ENCODE measurements at places on chromosomes 5 and 9.

DNA sequence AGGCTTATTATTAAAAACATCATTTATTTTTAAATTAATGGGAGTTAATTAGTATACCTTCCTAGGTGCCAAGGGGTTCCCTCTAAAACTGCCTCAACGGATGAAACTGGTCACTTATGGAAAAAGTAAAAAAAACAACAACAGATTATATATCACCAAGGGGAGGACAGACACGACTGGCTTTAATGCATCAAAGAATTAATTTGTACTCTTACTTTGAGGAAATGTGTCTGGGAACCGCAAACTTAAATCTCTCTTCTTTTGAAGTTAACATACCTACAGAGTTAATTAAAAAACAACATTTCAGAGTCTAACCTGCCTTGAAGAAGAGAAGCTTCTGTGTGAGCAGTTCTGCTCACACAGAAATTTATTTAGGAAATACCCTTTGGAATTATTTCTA lies 354.6 kb downstream of the LRRC70 start:
- DNase-seq: no peak

DNA sequence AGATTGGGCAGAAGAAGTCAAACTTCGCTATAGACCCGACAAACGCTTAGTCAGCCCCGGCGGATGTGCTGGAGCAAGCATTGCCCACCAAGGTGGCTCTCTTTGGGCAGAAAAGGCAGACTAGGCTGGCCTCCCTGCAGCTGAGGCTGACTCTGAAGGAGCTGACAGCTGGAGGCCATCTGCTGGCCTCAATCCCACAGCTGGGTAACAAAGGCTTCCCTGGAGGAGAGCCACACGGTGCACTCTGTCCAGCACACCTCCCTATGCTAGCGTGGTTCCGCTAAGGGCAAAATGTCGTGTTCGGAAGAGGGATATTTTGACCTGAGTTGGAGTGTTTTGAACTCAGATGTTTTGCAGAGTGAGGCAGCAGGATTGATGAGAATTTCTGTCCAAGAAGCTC lies 103.5 kb upstream of the PTCH1 start:
- DNase-seq: no peak

- DNase-seq: no peak
Observed at GRCh38 chr5:64925123-64925522, 156.4 kb downstream of the CWC27 start.

DNA sequence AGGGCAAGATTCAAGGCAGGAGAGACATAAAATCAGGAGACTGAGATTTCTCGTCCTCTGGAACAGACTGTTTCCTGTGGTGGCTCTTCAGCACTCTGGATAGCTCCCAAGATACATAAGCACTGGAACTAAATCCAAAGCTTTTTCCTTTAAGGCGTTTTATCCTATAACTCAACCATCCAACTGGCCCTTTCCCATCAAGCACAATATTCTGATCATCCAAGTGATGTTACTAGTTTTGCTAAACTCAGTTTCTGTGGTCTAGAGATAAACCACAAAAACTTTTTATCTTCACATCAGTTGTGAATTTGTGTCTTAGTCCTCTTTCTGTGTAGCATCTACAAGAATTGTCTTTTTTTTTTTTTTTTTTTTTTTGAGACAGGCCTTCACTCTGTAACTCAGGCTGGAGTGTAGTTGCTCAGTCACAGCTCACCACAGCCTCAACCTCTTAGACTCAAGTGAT lies 299.4 kb downstream of the COX7C start:
- peak; percentile 12 for DNase-seq

GRCh38 chr9:106305428-106306133 lies 557.4 kb upstream of the ZNF462 start:
- DNase-seq: no peak

- no peak for DNase-seq
Observed at GRCh38 chr5:41517909-41518308, 7.5 kb upstream of the PLCXD3 start.

GRCh38 chr9:132366481-132366880 lies 11.7 kb upstream of the SETX start:
- no peak for DNase-seq

DNA sequence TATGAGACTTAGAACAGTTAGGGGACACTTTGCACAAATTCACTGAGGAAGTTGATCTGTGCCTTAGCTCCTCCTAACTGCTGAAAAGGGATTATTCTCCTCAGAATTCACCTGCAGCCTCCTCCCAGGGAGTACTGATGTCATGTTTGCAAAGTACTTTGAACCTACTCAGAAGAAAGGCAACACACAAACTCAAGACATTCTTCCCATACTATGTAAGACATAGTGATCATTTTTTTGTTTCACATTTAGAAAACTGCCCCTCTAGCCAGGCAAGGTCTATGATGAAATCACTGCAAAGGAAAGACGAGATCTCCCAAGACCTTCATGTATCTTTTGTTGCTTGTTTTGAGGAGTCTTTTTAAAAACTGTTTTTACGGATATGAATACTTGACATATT lies 10.6 kb upstream of the VLDLR start:
- no peak for DNase-seq

DNA sequence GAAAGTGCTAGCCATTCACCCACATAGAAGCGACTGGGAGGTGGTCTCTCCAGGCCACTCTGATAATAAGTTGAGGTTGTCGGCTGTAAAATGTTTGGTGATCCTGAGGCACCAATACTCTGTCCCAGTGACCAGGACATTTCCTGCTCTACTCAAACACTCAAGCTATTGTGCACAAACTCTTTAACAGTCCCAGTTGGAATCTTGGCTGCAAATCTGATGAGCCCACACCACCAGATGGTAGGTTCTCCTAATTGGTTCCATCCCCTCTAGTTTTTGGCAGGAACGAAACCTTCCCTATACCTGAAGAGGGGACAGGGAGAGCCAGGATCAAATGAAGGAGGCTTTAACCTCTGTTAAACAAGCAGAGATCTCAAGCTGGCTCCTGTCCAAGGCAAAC lies 14.3 kb downstream of the GRIA1 start:
- DNase-seq: no peak

DNA sequence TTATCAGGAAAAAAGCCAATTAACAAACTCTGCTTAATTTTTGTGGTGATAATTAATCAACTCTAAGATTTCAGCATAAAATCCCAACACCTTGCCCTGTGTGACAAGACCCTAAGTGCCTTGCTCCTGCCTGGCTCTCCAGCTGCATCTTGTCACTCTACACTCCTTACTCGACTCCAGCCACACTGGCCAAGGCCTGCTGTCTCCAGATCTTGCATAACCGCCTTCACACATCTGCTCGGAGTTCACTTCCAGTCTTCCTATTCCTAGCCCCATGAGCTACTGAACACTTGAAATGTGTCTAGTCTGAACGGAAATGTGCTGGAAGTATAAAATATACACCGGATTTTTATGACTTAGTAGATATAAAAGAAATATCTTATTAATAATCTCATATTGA lies 259.6 kb downstream of the EPB41L4A start:
- DNase-seq: no peak

DNA sequence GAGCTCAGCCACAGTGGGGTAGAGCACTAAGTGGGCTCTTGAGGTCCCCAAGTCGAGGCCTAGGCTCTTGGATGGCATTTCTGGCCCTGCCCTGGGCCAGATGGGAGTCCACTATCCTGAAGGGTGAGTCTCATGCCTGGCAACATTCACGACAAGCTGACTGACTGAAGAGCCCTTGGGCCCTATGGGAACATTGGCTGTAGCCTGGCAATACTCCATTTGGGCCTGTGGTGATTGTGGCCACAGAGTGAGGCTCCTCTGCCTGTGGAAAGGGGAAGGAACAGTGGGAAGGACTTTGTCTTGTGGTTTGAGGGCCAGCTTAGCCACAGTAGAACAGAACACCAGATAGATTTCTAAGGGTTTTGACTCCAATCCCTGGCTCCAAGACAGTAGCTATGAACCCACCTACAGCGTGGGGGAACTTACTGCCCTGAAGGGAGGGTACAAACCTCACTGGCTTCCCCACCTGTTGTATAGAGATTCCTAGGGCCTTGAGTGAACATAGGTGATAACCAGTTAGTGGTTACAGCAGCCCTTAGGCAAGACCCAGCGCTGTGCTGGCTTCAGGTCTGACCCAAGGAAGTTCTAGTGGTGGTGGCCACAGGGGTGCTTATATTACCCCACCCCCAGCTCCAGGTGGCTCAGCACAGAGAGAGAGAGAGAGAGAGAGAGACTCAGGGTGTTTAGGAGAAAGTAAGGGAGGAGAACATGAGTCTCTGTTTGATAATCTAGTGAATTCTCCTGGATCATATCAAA lies 72.4 kb downstream of the KIAA0825 start:
- no peak for DNase-seq

DNA sequence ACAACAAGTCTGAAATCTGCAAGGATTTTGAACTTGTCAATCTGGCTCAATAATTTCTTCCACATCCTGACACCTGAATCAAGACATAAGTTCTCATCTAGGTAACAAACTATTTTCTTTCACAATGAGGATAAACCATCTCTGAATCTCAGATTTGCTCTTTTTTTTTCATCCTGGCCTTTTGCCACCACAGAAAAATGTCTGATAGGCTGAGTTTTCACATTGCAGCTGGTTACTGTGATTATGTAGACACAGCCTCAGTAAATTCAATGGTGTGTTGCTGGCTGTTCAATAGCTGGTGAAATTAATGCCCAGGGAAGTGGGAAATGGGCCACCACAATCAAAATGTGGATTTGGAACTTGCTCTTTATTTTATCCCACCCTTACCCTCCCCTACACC lies 2.8 kb upstream of the ADRA1B start:
- no peak for DNase-seq

GRCh38 chr5:147148715-147149114 lies 86.1 kb upstream of the STK32A start:
- DNase-seq: no peak

DNA sequence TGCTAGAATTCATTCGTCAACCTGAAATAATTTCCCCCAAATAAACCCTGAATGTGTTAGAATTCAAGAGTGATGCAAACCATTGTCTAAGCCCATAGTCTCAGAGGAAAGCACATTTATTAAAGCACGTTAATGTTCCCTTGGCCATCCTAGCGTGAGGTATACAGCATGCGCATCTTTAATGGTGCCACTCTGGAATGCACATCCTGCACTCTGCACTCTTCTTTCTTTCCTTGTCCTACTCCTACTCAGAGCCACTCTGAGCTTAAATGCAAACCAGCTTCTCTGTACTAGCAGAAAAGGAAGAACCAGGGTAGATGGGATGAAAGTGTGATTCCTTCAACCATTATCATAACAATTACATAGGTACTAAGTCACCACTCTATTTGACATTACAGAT lies 50.4 kb downstream of the ARL15 start:
- DNase-seq: no peak

DNA sequence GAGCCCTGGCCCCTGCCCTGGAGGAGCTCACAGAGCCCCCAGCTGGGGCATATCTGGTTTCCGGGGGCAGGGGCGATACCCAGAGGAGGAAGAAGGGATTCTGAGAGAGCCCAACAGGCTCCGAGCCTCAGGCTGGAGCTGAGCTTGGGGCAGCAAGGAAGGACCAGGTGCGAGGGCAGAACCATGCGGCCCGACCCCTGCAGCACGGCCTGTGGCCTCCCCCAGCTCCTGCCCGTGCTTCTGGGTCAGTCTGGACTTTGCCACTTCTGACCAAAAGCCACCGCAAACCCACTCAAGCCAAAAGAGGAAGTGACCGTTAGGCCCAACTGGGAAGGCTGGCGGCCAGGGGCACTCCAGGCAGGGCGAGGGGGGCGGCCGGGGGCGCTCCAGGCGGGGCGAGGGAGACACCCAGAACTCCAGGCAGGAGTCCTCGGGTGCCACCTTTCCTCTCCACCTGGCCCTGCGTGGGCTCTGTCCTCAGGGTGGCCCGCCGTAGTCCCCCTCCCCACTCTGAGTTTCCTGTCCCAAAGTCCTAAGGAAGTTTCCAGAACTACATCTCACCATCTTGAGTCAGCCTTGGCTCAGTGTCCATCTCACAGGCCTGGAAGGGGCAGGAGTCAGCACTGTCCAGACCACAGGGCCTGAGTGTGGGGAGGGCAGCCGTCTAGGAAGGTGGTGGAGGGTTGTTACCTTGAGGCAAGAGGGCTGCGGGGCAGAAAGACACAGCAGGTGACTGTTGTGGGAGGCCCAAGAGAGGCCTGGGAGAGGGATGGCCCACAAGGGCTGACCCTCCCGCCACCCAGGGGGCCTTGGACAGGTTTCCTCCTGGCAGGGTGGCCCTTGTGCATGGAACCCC lies 946 bp upstream of the LTC4S start:
- no peak for DNase-seq

- no peak for DNase-seq
Observed at GRCh38 chr9:137482094-137482781, 23.1 kb upstream of the NSMF start.

DNA sequence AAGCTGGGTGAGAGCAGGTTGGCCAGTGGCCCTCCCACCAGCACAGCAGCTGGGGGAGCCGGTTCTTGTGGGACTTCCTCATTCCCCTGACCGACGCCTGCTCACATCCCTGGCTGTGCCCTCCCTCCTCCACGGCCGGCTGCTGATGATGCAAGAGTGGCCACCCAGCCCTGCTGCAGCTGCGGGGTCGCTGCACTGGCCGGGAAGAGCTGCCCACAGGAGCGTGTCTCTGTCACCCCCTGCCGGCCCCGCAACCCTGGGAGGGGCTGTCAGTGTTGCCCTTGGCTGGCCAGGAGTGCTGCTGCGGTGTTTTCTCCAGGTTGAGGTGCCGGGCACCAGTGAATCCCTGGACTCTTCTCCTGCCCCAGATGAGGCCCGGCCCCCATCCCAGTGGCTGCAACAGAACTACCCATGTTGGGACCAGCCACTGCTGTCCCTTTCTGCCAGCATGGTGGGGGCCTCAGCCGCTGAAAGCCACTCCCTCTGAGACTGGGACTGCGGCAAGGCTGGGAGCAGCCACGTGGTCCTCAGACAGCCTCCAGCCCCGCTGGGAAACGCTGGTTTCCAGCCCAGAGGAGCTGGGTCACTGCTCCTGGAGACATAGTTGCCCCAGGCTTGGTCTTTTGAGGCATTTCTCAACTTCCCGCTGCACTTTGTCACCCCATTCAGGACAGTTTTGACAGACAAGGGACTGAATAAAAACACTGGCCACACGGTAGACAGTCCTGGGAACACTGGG lies 739 bp downstream of the CARD9 start:
- no peak for DNase-seq

DNA sequence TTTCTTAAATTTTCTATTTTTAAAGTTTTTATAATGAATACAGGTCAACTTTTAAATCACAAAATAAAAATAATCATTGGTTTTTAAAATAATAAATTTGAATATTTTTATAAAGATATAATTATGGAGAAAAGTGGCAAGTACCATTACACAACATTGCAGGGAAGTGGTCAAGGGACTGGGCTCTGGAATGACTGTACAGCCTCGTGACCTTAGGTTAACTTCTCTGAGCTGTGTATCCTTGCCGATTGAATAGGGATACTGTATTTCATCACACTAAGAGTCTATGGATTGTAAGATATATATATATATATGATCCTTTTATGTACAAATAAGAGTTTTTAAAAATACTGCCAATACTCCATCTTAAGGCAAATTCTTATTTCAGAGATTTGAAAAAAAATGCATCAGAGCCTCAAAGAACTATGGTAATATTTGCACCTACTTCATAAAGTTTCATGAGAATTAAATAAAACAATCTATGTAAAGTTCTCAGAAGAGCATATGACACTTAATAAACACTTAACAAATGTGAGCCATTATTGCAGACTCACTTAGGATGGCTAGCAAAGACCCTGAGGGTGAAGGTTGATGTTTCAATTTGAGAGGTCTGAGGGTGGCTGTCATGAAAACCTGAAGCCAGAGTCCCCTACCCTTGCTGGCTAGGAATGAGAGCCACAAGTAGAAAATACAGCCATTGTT lies 136.5 kb downstream of the CCDC192 start:
- DNase-seq: no peak

GRCh38 chr5:174794931-174795672 lies 70.7 kb downstream of the MSX2 start:
- no peak for DNase-seq
